T-cell (primary cell): ENCODE measurements at places on chromosomes 4 and X.

GRCh38 chr4:52962721-52963120 is 100.6 kb downstream of the RASL11B start:
- H3K36me3 ChIP-seq, result no peaks in the 10 kb centered on the region
- no peak overlapping the region for H3K27ac ChIP-seq
- H3K4me3 ChIP-seq, result no peak overlapping the region
- no peaks in the 10 kb centered on the region for H3K4me1 ChIP-seq
- no peak for DNase-seq

GRCh38 chr4:148405161-148405893 is 36.9 kb downstream of the NR3C2 start:
- no peak for DNase-seq
- no peaks in the 10 kb centered on the region for H3K36me3 ChIP-seq
- H3K27ac ChIP-seq, result no peak overlapping the region
- no peaks in the 10 kb centered on the region for H3K27me3 ChIP-seq

DNA sequence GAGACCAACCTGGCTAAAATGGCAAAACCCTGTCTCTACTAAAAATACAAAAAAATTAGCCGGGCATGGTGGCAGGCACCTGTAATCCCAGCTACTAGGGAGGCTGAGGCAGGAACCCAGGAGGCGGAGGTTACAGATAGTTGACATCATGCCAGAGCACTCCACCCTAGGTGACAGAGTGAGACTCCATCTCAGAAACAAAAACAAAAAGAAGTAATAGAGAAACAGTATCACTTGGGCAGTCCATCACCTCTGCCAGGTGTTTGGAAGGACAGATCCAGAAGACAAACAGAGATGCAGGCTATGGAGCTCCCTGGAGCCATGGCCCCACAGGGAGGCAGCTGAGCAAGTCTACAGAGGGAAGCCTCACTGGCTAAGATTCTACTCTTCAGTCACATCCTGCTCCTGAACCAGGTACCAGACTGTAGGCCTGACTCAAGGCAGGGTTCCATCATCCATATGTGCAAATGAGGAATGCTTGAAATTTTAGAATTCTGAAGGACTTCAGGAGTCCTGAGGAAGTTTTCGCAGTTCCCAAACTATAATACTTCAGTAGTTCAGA is 81.4 kb upstream of the CPEB2 start:
- H3K27ac ChIP-seq, result no peak overlapping the region
- no peaks in the 10 kb centered on the region for H3K27me3 ChIP-seq
- no peaks in the 10 kb centered on the region for H3K4me1 ChIP-seq

DNA sequence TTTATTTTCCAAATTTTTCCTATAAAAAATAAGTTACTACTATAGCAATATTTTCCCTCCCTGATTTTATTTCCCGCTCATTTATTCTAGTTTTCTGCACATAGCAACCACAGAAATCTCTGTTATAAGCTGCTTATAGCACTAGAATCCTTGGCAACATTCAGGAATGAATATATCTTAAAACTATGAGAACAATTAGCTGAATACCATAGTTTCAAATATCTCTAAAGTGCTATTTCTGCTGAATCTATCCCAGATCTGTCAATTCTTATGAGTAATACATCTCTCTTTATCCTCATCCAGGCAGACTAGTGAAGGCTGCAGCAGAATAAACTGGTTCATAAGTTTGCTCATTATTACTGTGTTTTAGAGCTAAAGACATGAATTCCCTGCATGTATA is 622.9 kb upstream of the DIPK2B start:
- no peak overlapping the region for H3K27ac ChIP-seq
- no peaks in the 10 kb centered on the region for H3K4me1 ChIP-seq
- H3K27me3 ChIP-seq, result no peaks in the 10 kb centered on the region
- no peaks in the 10 kb centered on the region for H3K36me3 ChIP-seq
- no peak for DNase-seq

- no peak for DNase-seq
- H3K27me3 ChIP-seq, result no peaks in the 10 kb centered on the region
- H3K4me1 ChIP-seq, result no peaks in the 10 kb centered on the region
- H3K27ac ChIP-seq, result no peak overlapping the region
These were observed 27.7 kb downstream of the ABCG2 start for GRCh38 chr4:88130544-88131305.

DNA sequence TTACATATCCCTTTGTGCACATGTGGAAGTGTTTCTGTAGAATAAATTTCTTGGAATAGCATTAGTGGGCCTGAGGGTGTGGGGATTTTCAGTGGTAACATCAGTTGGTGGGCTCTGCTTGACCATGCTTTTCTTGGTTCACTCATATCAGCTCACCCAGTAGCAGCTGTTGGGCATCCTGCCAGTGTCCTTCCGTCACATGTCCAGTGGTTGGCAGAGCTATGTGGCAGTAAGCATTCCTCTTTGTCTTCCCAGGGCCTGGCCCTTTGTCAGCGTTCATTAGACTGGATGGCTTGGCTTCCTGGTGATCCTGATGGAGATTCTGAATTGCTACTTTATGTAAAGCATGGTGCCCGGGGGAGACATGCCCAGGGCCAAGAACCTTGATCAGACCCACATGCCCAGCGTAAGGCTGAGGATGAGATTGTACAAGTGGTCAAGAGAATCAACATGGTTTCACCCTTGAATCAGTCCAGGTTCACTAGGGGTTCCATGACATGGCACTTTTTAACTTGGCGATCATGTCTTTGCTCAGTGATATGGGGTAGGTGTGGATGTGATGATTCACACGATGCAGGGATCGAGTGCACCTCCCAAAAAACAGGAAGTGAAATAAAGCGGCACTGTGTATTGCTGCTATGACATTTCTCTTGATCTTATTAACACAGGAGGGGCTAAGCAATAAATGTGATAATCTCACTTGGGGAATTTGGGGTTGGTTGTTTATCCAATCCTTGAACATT is 72.1 kb upstream of the IGFBP7 start:
- DNase-seq, result no peak
- H3K4me3 ChIP-seq, result no peak overlapping the region
- H3K27ac ChIP-seq, result no peak overlapping the region
- no peaks in the 10 kb centered on the region for H3K4me1 ChIP-seq
- peaks cover 4% of the 10 kb centered on the region for H3K27me3 ChIP-seq
- H3K36me3 ChIP-seq, result no peaks in the 10 kb centered on the region

GRCh38 chr4:52199574-52200338 is 148.7 kb downstream of the SPATA18 start:
- no peaks in the 10 kb centered on the region for H3K36me3 ChIP-seq
- H3K4me1 ChIP-seq, result no peaks in the 10 kb centered on the region
- H3K27ac ChIP-seq, result no peak overlapping the region
- H3K27me3 ChIP-seq, result no peaks in the 10 kb centered on the region
- H3K4me3 ChIP-seq, result no peak overlapping the region

- no peak overlapping the region for H3K27ac ChIP-seq
- no peak for DNase-seq
- H3K36me3 ChIP-seq, result no peaks in the 10 kb centered on the region
- no peak overlapping the region for H3K4me3 ChIP-seq
- H3K27me3 ChIP-seq, result no peaks in the 10 kb centered on the region
- H3K4me1 ChIP-seq, result peaks cover 4% of the 10 kb centered on the region
These were observed 23.7 kb upstream of the FBXW7 start for GRCh38 chr4:152559641-152560040.

DNA sequence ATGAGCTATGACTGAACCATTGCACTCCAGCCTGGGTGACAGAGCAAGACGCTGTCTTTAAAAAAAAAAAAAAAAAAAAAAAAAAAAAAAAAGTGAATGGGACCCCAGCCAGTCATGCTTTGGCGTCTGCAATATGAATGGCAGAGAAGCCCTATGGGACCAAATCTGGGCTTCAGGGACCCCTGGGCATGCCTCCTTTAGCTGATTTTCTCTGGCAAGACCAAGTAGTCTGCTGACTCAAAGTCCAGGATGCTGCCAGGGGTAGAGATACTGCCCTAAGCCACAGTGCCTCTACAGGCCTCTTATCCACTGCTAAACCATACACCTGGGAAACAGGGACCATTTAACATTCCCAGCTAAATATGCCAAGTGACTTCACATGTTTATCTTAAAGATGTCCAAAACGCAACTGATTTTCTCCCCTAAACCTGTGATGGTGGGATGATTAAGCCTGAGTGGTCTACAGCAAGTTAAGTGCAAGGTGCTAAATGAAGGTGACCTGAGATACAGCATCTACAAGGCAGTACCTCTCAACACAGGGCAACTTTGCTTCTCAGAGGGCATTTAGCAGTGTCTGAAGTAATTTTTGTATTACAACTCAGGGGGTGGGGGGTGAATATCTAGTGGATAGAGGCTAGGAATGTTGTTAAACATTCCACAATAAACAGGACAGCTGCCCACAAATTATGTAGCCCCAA is 5.8 kb downstream of the RPS4X start:
- no peak overlapping the region for H3K4me3 ChIP-seq
- H3K27me3 ChIP-seq, result no peaks in the 10 kb centered on the region
- peaks cover 32% of the 10 kb centered on the region for H3K4me1 ChIP-seq
- peaks cover 67% of the 10 kb centered on the region for H3K36me3 ChIP-seq
- H3K27ac ChIP-seq, result no peak overlapping the region
- no peak for DNase-seq
